ENCODE measurements at places on chromosomes 16 and 17.

GRCh38 chr17:43784068-43784467 lies 3.8 kb downstream of the CFAP97D1 start:
- DNase-seq = no peak

DNA sequence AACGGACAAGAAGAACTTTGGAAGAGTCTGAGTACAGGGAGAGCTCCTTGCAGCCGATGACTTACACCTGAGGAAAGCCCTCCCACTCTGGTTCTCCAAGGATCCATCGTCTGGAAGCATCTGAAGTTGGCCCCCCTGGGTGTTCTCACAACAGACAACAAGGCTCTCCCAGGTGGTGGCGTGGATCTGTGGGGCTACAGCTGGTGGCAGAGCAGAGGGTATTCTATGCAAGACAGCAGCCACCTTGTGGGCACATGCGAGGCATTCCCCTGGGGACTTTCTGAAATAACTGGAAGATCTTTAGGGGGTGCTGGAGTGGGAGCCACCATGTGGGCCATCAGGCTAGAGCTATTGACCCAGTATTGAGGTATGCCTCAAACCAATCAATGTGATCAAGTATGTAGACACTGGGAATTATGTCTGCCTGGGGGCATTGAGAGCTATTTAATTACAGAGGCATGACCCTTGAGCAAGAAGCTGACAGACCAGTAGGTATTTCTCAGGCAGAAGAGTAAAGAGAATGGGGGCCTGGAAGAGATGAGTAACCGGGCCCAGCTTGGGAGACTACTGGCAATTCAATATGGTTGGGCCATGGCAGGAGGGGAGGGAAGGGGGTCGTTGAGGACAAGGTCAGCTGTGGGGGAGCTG lies 6.9 kb upstream of the KRT19 start:
- no peak for DNase-seq

- DNase-seq = no peak
Observed at GRCh38 chr16:76222853-76223252, 54.3 kb upstream of the CNTNAP4 start.

GRCh38 chr17:39755554-39756379 lies 18.0 kb downstream of the GRB7 start:
- no peak for DNase-seq

GRCh38 chr16:84883301-84883700 lies 63.5 kb downstream of the CRISPLD2 start:
- DNase-seq = no peak

DNA sequence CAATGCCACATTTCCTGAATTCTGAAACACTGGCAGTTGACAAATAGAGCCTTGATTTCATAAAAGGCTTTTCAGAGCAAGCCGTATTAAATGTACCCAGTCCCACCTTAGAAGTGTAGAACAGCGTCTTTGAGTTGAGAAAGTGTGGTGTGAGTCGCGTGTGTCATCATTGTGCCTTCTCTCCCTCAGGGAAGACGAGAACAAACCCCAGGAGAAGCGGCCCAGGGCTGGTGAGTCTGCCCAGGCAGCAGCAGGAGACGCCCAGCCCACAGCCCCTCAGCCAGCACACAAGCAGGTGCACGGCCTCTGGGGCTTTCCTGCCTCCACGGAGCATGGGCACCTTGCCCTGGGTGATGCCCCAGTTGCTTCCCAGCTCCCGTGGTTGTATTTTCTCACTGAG lies 34.0 kb downstream of the CIBAR2 start:
- no peak for DNase-seq

- DNase-seq = no peak
Observed at GRCh38 chr16:29684679-29685078, 5.7 kb downstream of the QPRT start.

GRCh38 chr16:89582614-89583196 lies 7.1 kb downstream of the CPNE7 start:
- DNase-seq = no peak

DNA sequence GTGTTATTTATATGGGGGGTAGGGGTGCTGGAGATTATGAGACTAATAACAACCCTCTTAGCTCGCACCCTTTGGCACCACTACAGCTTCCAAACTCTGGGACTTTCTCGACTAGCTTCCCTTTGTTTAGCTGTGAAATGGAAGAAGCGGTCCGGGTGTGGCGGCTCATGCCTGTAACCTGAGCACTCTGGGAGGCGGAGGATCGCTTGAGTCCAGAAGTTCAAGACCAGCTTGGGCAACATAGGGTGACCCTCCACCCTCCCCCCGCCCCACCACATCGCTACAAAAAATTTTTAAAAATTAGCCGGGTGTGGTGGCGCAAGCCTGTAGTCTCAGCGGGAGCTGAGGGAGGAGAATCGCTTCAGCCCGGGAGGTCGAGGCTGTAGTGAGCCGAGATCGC lies 814 bp upstream of the CDH3 start:
- no peak for DNase-seq

GRCh38 chr17:81735264-81736102 lies 23.4 kb downstream of the SLC25A10 start:
- DNase-seq = no peak

GRCh38 chr17:2028737-2029136 lies 1.2 kb upstream of the DPH1 start:
- no peak for DNase-seq

DNA sequence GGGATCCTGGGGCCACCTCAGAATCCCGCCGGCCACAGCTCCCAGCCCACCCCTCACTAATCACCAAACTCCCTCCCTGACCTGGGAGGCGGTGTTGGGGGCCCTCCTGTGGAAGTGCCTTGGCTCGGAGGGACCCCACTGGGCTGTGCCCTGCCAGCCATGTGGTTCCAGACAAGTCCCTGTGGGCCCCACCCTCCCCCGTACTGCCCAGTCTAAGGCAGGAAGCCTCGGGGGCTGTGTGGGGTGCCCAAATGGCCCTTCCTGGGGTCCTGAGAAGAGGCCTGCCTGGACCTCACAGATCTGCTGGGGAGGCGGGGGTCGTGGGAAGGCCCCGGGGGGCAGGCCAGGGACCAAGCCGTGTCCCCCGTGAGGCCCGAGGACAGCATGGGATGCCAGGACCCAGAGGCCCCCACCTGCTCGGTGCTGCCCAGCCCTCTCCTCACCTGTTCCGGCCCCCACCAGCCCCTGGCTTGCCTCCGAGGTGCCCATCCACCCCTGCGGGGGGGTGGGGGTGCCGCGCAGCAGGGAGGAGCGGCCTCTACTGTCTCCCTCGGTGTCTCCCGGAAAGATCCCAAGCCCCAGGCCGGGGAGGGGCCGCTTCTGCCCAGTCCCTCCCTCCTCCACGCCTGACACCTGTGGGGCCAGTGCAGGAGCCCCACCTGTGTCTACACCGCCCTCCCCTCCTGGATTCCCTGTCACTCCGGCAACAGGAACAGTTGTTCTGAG lies 9.3 kb upstream of the KREMEN2 start:
- DNase-seq = no peak

DNA sequence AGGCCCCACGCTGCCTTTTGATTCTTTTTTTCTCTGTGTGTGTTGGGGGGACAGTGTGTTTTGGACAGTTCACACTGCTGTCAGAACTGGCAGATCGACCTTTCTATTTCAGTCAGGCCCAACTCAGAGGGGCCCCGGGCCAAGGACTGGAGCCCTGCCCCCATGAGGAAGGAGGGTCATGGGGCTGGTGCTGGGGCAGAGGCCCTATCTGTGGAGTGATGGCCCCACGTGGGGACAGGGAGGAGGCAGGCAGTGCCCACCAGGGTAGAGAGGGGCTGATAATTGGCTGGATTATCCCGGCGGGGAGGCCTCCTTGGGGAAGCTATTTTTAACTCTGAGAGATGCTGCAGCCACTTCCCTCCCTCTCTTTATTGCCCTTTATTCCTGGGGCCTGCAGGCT lies 5.7 kb upstream of the KCNJ12 start:
- DNase-seq = no peak

- DNase-seq = no peak
Observed at GRCh38 chr17:78977997-78978973, 1.4 kb downstream of the LGALS3BP start.

GRCh38 chr16:19265380-19265930 lies 20.1 kb upstream of the CLEC19A start:
- no peak for DNase-seq

DNA sequence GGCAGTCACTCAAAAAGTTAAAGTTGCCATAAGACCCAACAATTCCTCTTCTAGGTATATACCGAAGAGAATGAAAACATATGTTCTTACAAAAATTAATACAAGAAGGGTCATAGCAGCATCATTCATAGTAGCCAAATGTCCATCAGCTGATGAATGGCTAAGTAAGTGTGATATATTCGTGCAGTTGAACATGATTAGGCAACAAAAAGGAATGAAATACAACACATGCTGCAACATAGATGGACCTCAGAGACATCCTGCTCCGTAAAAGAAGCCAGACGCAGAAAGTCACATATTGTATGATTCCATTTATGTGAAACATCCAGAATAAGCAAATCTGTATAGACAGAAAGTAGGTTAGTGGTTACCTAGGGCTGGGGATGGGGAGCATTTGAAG lies 229.4 kb upstream of the CACNG5 start:
- DNase-seq = no peak

GRCh38 chr17:69060822-69061221 lies at the start of gene ABCA9:
Gene ABCA9, minus strand, starts transcription at chr17:69060927. Its CDS starts 9,801 bp downstream, at chr17:69051126.
- DNase-seq = no peak

Data from stimulated activated CD8-positive, alpha-beta memory T cell treated with anti-CD3 and anti-CD28 coated beads, Interleukin-4, amount 100 ng/mL, for 1 hour (primary cell).